ENCODE measurements at places on chromosomes 6 and 20.

DNA sequence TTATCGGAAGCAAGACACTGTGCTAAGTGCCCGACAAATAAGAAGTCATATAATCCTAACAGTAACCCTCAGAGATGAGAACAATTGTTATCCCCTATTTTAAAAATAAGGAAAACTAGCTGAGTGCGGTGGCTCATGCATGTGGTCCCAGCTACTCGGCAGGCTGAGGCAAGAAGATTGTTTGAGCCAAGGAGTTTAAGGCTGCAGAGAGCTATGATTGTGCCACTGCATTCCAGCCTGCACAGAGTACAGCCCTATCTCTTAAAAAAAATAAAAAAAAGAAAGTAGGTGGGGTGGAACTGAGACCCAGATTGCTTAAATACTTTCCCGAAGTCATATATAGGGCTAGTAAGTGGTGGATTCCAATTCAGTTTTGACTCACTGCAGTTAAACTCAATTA, 84.7 kb downstream of the UST start:
- peak; percentile 30 for DNase-seq

DNA sequence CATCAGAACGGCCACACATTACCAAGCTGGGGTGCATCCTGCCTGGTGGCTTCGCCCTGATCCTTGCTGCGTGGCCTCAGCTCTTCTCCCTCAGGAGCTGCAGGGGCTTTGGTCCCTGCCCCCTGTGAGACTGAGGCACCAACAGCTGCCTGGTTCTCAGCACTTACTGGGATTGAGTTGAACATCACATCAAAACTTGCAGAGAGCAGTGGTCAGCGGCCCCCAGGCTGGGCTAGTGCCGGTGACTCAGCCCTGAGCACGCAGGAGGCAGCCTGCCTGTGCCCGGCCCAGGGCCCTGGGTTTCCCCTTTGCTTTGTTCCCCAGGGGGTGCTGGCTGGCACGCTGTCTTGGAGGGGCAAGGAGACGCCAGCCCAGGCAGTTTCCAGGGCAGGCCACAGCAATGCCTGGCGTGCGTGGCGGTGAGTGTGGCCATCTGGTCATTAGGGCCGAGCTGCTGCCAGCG, 63.3 kb downstream of the DLL1 start:
- no peak for DNase-seq

- no peak for DNase-seq
These were observed 8.0 kb downstream of the CASS4 start for GRCh38 chr20:56420028-56420427.

DNA sequence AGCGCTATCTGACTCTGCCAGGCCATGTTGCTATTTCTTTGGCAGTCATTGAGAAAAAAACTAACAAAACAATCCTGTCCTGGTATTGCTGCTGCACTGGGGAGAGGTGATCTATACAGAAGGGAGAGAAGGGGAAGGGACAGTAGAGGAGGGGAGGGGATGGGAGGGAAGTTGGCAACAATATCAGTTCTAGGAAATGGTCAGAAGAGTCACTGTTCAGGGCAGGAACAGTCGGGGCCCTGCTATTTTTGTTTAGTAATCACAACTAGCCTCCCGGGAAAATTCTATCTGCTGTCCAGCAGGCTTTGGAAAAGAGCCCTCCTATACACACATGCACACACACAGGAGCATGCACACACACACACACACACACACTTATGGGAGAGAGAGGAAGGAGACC, 142.3 kb upstream of the CARMIL1 start:
- no peak for DNase-seq

DNA sequence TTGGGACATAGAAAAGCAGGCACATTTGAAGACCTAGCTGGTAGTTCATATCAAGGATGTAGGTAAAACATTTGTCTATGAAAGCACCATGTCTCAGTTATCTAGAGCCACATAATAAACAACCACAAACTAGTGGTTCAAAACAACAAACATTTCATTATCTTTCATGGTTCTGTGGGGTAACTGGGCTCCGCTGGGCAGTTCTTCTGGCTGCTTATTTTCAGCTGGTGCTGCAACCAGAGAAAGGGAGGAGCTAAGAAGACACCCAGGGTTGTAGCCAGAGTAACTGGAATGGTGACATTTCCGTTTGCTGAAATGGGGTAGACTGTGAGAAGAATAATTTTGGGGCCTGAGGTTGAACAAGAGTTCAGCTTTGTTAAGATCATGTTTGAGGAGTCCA, 145.7 kb upstream of the SULF2 start:
- no peak for DNase-seq

- no peak for DNase-seq
These were observed 161.7 kb downstream of the PLCB1 start for GRCh38 chr20:8293750-8294149.

DNA sequence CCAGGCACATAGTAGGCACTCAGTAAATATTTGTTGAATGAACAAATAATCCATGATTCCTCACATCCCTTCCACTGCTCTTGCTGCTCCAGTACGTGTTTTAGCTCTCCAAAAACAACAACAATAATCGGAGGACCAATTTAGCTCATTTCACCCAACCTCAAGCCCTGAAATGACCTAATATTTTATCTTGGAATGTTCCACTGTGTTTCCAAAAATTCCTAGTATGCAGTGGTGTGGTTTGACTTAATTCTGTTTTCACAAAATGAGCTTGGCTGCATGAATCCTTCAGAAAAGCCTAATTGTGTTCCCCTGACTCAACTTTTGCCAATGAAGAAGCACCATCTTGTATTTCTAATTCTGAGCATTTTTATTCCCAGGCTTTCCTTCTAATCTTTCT, 168.0 kb upstream of the PHACTR1 start:
- peak; percentile 90 for DNase-seq

DNA sequence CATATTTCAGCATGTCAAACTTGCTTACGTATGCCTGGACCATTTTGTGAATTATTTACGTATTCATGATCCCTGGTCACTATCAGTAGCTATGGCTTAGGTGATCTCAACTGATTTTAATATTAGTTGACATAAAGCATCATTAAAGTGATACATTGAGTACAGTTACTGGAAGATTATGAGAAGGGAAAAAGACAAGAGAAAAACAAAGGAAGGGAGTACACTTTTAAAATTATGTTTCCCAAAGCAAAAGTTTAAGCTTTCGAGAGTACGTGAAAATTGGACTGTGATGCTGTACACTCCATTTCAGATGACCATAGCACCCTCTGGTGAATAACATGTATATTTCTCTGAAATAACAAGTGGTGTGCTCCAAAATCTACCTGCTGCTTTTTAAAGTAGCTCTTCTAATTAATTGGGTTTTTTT, 215.0 kb upstream of the HSF2 start:
- peak; percentile 27 for DNase-seq

- no peak for DNase-seq
These were observed 24.0 kb downstream of the RNF146 start for GRCh38 chr6:127290391-127291265.

DNA sequence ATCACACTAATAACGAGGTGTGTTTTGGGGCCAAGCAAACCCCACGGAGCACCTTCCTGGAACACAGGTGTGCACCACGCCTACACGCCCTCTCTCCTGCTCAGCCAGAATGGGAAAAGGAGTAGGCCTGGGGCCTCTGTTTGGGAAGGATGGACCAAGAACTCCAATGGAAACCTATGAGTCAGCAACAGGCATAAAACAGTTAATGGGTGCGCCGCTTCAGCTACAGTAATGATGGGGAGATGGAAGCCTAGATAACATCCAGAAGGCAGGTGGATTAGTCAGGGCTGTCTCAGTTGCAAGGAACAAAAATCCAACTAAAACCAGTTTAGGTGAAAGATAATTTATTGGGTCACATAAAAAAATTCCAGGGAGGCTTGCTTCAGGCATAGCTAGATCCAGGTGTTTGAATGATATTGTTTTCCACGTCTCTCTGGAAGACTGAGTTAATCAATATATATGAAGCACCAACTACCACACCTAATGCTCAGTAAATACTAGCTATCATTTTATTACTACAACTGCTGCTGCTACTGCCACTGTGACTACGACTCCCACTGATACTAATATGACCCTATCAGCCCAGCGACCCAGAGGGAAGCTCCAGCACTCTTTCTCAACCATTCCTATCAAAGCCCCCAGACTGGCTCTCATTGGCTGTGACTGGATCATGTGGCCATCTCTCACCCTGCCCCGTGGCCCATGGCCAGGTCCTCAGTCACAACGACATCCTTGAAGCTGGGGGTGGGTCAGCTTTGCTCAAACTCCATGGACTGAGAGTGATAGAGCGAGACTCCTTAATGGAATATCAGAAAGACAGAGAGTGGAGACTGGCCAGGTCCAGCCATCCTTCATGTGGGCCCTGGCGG, 155.2 kb upstream of the PTPN1 start:
- DNase-seq = no peak

DNA sequence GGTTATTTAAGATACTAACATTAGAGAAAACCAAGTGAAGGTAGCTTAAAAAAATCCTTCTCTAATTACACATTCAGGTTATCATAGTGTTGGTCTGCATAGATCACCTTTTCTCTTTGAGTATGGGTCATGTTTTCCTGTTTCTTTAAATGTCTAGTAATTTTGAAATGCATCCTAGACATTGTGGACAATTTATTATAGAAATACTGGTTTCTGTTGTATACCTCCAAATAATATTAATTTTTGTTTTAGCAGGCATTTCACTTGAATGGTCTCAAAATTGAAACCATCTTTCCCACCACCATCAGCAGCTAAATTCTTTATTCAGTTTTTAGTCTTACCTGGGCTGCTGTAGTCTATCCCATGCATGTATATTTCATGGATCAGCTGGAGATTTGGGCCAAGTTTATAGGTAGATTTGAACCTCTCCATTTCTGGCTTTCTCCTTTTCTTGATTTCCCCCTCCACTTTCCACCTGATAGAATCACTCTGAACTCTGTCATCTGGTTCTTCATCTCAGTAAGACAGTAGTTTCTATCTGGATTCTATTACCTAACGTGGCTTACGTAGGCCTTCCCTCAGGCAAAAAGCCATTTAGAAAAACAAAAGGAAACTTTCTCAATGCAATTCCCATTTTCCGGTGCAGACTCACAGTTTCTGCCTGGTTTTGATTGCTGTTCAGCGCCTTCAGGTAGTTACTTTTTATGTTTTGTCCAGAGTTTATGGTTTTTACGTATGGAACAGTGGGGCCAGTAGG, 52.3 kb downstream of the ZFAND3 start:
- no peak for DNase-seq

GRCh38 chr20:54645445-54646155, 170.2 kb downstream of the DOK5 start:
- no peak for DNase-seq

- peak; percentile 55 for DNase-seq
These were observed 44.4 kb downstream of the DTD1 start for GRCh38 chr20:18632196-18632789.

DNA sequence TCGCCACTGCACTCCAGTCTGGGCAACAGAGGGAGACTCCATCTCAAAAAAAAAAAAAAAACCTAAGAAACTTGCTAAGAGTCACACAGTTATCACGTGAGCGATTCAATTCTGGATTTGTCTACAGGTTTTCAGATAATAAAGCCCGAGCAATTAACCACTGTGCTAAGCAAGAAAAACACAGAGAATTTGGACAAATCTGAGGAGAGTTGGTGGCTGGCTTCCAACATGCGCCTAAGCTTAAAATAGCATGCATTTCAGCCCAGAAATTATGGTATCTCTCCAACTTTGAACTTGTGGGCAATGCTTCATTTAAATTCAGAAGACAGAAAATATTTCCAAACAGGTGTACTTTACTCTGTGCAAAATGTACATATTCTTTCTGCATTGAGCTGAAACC, 232.9 kb downstream of the TSHZ2 start:
- DNase-seq = no peak

- no peak for DNase-seq
These were observed 7.8 kb upstream of the DUSP22 start for GRCh38 chr6:284486-284885.

DNA sequence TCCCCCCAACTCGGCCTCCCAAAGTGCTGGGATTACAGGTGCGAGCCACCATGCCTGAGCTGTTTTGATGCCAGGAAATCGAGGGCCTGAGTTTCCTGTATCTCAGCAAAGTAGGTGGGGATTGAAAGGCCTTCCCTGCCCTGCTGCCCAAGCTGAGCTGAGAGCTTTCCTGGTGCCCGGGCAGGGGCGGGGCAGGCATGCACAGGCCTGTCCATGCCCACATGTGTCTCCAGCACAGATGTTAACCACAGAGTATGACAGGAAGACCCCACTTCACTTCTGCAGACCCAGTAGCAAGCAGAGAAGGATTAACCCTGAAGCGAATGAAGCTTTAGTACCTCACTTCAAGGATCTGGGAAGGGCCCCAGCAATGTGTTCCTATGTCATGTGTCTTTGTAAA, 66.0 kb downstream of the GPR6 start:
- no peak for DNase-seq

- peak; percentile 83 for DNase-seq
These were observed 59.1 kb upstream of the SUPT3H start for GRCh38 chr6:45436544-45437438.

- DNase-seq = no peak
These were observed 613 bp upstream of the DLL1 start for GRCh38 chr6:170291271-170292110.

- no peak for DNase-seq
These were observed 659 bp downstream of the SLC35F1 start for GRCh38 chr6:117907601-117908245.

DNA sequence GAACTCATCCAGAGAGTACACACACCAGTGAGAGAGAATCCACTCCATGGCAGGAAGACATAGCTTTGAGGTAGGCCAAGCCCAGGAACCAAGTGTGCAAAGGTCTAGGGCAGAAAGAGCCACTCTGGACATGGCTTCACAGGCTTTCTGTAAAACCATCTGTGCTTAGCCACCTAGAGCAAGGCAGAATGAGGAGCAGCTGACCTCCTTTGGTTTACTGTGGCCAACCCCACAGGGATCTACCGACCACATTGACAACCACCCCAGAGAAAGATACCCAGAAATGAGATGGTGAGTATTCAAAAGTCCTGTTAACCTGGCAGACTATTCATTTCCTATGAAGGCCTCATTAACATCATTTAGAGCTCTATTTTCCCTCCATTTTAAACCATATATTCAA, 10.5 kb downstream of the ZHX3 start:
- no peak for DNase-seq

DNA sequence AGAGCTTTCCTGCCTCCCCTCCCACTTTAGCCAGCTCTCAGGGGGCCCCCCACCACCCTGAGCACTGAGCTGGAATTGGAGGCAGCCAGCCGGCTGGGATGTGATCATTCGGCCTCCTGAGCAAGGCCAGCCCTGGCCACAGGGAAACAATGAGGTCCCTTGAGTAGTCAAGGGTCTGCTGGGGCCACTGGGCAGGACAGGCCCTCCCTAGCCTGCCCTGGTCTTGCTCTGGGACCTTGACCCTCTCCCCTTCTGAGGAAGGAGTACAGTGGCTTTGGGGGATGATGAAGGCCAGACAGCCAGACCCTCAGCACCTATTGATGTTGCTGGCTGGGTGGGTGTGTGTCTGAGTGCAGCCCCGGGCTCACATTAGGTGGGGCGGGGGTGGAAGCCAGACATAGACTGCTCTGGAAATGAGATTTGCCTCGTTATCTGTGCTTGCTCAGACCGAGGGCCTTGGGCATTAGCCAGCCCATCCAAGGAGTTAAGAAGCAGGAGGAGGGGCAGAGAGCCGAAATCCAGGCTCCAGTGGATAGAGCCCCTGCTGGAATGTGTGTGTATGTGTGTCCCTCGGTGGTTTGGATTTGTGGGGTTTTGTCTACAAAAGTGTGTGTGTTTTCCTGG, 21.3 kb downstream of the CD40 start:
- DNase-seq = no peak

- DNase-seq = peak; percentile 24
These were observed 2.7 kb downstream of the AKAP12 start for GRCh38 chr6:151242420-151242861.

GRCh38 chr20:63911176-63911575, 16.2 kb downstream of the DNAJC5 start:
- DNase-seq = no peak
